ENCODE measurements at places on chromosomes 1 and 21. TPM values are rescaled to one million over a fixed set of nuclear protein-coding genes. Genes with fewer than 3 reads are reported as not detected.
A peak's percentile ranks its signal among the peaks of the same experiment; 100 is the strongest.

TMEM63A gene
- total RNA-seq = 30.4 TPM

DLGAP3 gene
- 0.05 TPM for total RNA-seq

GRCh38 chr1:220149742-220150141 is 55.8 kb downstream of the IARS2 start:
- DNase-seq = no peak

DNA sequence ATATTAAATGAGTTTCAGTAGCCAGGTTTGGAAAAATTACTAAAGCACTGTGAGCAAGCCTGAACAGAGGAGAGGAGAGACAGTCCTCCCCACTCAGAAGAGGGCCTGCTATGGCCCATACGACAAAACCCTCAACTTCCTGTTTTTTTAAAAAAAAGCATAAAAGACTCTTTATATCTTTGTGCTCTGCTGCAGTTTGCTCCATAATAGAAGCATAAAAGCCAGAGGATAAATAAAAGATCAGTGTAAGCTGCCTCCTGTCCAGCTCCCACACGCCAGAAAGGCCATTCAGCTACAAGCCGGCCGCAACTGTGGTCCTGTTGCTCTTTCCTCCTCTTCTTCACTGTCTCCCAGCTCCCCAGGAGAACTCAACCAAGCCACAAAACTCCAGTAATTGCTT is 37.8 kb downstream of the NID1 start:
- DNase-seq = no peak

- peak; percentile 59 for DNase-seq
Measured at GRCh38 chr1:151539321-151540020, 638 bp upstream of the TUFT1 start.

DNA sequence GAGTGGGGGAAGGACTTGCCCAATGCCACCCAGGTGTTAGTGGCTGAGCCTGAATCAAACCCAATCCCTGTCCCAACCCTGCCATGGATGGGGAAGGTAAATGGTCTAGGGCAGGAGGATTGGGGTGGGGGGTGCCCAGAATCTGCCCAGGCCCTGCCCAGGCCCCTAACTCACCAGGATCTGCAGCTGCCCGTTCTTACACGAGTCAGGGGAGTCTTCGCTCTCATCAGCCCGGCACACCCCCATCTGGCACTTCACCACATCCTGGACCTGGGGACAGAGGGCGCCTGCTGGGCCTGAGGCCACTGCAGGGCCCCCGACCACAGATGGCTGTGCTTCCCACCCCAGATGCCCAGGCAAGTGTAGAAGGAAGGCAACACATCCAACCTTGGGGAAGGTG is 28.5 kb upstream of the COL16A1 start:
- no peak for DNase-seq

CSMD2 gene
- total RNA-seq = 0.14 TPM

KCNN3 gene
- 4.8 TPM for total RNA-seq

GRCh38 chr1:13830616-13831280 is 130.8 kb downstream of the PRDM2 start:
- peak; percentile 71 for DNase-seq
